GM12865 (cell line): ENCODE measurements at places on chromosomes 2 and 18.

DNA sequence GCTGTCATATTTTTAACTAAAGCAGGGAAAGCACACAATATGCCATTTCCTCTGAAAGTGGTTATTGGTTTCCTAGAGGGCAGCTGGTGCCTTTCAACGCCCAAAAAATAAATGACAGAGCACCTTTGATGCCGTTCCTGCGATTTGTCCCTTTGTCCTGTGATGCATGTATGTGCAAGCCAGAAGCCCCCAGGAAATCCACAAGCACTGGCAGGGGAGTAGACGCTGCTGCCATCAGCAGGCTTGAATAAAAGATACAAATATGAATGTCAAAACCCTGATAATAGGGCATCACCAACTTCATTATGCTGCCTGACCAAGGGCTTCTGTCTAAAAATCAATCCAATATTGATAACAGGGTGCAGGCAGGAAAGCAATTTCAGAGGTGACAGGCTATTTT lies 246.1 kb downstream of the FBXO15 start:
- no peak for DNase-seq

DNA sequence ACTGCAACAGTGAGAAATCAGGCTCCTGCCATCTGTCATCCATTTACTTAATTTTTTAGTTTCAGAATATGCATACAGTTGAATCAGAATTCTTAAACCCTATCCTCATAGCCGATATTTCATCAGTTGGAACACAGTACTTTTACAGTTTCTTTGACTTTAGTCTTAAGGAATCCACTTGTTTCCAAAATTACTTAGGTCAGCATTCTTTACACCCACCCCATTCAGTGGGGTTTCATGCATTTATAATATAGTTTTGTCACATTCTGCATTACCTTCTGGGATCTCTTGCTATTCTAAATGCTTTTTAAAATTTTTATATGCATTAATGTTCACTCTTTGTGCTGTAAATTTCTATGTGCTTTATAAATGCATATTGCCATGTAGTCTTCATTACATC lies 400.4 kb upstream of the LRRTM4 start:
- DNase-seq = no peak

DNA sequence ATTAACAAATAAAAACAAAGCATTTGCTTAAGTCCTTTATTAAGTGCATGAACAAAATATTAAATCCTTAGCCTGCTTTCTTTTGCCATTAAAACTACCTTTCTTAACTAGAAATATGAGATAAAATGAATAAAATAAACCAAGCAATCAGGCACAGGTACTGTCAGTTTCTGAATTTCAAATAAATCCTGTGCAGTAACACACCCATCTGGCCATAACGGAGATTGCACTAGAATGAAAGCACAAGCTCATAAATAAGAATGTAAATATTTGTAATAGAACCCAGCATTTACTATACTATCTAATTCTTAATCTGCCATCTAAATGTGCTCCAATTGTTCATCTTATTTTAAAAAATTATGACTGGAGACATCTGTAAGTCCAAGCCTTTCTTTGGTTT lies 31.9 kb downstream of the PRKRA start:
- peak; percentile 47 for DNase-seq

- DNase-seq = peak; percentile 98
These were observed 78.0 kb upstream of the DNMT3A start for GRCh38 chr2:25419678-25420242.

- DNase-seq = peak; percentile 87
These were observed 403 bp downstream of the COL4A3 start for GRCh38 chr2:227164763-227165291.

GRCh38 chr2:213002383-213002782 lies 149.0 kb downstream of the IKZF2 start:
- no peak for DNase-seq

GRCh38 chr2:222398446-222398885 lies 25.9 kb upstream of the SGPP2 start:
- DNase-seq = no peak

GRCh38 chr2:203637471-203638167 lies 68.8 kb upstream of the CD28 start:
- peak; percentile 14 for DNase-seq

GRCh38 chr2:129882476-129882875 lies 97.0 kb upstream of the RAB6C start:
- no peak for DNase-seq

DNA sequence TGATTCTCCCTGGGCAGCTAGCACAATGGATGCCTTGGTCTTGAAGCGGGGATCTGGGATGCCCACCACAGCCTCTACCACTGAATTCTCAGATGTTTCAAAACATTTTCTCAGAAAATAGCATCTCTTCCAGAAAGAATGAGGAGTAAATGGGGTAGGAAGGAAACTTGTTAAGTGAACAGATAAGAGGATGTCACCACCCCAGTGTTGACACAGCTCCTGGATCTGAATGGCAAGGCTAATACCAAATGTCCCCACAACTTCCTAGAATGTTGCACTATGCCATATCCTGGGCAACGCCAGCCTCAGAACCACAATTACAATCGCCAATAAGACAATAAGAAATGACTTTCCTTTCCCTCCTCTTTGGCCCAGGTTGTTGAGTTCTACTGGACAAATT lies 177.2 kb downstream of the BCL11A start:
- no peak for DNase-seq

- no peak for DNase-seq
These were observed 738 bp downstream of the CHST9 start for GRCh38 chr18:27184115-27185024.

- peak; percentile 50 for DNase-seq
These were observed 30.7 kb downstream of the XRCC5 start for GRCh38 chr2:216139884-216140283.

GRCh38 chr2:162125138-162125537 lies 26.9 kb downstream of the GCG start:
- DNase-seq = no peak

GRCh38 chr2:1405967-1406366 lies 7.3 kb upstream of the TPO start:
- no peak for DNase-seq

GRCh38 chr2:80026040-80026729 lies 278.4 kb downstream of the LRRTM1 start:
- no peak for DNase-seq

DNA sequence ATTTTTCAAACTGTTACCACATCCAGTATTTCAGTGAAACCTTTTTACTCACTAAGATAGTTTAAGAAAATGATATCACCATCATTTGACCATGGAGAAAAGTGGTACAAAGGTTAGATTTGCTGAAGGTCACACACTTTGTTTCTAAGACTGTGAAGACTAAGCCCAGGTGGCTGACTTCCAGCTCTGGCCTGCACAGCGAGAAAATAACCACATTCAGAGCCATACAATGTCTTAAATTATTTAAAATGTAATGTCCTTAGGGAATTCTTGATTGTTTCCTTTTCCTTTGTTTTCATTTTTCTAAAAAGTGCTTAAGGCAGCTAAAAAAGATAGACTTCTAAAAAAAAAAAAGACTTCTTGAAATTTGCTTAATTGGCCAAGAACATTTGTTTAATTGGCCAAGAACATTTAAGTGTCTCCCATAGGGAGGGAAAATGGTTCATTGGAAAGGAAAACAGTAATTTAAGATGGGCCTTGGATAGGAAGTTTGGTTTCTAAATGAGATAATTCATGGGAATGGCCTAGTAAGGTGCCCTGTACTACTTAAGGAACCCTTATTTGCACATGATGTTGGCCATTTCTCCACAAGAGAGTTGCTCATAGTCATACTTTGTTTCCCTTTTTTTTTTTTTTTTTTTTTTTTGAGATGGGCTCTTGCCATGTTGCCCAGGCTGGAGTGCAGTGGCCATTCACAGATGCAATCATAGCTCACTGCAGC lies 45.2 kb downstream of the CYP1B1 start:
- DNase-seq = no peak

- DNase-seq = peak; percentile 78
These were observed 284.5 kb downstream of the PRKCE start for GRCh38 chr2:45935791-45936622.

DNA sequence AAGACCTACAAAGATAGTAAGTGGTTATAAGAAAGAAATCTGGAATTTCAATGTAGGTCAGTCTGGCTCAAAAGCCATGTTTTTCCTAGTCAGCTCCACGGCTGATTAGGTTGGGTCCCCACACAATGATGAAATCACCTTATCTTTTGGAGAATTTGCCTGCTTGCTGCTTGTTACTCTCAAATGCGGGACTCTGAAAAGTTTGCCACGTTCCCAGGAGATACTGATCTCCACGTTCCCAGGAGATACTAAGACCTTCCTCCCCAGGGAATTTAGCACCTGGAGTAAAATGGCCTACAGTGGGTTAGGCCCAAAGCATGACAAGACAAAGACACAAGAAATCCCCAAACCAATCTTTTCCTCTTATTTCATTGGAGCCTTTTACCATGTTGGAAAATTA lies 449.6 kb downstream of the TNS1 start:
- no peak for DNase-seq

GRCh38 chr2:191533693-191534180 lies 144.2 kb upstream of the NABP1 start:
- no peak for DNase-seq

DNA sequence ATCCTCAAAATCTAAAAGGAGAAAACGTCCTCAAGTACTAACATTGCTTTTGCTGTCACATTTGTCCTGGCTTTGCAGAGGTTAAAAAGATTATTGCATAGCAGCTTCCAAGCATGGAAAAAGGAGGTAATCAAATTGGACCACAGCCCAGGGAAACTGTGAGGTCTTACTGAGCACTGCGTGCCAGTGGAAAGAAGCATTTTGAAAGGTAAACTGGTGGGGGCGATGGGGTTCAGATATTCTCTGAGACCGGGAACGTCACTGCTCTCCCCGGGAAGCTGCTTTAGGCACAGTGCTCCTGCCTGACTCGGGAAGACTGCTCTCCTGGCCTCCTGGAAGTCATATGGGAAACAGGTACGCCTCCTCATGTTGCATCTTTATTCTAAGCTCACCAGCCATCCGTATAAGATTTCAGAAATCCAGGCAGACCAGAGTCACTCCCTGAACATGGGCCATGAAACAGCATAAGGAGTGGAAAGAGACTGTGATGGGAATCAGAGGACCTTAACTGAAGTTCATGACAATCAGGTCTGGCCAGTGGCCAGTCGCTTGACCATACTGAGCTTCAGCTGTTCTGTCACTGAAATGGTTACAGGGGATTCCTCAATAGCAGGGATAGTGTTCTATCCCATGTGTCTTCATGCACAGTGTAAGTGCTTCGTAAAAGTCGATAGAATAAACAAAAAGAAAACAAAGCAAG lies 284.1 kb downstream of the TRIB2 start:
- no peak for DNase-seq

- no peak for DNase-seq
These were observed 53.5 kb downstream of the NCOA1 start for GRCh38 chr2:24544456-24545115.

GRCh38 chr2:233563663-233564430 lies 2.7 kb downstream of the USP40 start:
- no peak for DNase-seq

GRCh38 chr18:58727776-58728500 lies 56.7 kb downstream of the MALT1 start:
- no peak for DNase-seq

- peak; percentile 42 for DNase-seq
These were observed 203.3 kb downstream of the TCF4 start for GRCh38 chr18:55384551-55385275.

DNA sequence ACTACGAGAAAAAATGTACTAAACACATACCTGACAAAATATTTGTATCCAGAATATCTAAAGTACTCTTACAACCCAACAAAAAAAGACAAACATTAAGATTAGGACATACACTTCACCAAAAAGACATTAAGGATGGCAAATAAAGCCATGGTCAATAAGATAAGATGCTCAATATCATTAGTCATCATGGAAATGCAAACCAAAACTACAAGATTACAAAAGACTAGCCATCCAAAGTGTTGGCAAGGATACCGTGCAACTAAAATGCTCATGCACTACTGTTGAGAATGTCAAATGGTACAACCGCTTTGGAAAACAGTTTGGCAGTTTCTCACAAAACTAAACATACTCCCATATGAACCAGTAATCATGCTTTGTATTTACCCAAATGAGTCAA lies 29.7 kb downstream of the MAP3K2 start:
- no peak for DNase-seq
